ENCODE measurements at places on chromosomes 4 and X.

GRCh38 chr4:69800599-69800998 is 40.2 kb upstream of the SULT1B1 start:
- DNase-seq = no peak

GRCh38 chr4:168811207-168811606 is 198.8 kb downstream of the CBR4 start:
- no peak for DNase-seq

- no peak for DNase-seq
Observed at GRCh38 chr4:184437565-184438265, 36.6 kb downstream of the IRF2 start.

- peak; percentile 58 for DNase-seq
Observed at GRCh38 chr4:154743683-154744340, at the start of gene LRAT. Gene LRAT, plus strand, starts transcription at chr4:154744000. Its CDS starts 327 bp downstream, at chr4:154744327.

DNA sequence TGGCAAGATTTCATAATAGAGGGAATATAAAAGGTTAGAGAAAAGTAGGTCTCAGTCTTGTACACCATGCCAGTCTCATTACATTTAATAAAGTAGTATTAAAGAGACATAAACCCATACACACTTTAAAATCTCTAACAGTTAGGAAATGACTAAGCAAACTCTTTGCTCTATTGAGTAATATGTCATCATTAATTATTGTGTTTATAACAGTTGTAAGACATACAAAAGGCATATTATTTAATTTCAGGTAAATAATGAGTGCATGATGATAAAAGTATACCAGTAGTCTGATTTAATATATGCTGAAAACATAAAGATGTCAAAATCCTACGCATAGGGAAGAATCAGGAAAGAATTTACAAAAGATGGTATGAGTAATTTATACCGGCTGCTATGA is 31.0 kb upstream of the FGG start:
- no peak for DNase-seq

DNA sequence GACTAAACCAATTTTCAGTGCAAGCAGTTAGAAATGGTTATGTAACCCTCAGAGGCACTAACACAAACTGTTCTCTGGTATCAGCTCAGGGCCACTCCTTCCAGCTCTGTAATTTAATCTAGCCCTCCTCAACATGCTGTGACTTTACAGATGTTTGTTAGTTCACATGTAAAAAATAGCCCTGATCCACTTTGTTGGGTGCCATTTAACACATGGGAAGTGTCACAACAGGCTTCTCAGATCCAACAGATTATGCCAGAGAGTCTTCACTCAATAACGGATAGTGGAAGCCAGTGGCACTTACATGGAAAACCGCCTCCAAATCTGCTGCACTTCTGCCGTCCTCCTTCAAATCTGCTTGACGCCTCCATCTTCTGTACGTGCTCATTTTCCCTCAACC is 51.6 kb downstream of the ATP8A1 start:
- DNase-seq = no peak

DNA sequence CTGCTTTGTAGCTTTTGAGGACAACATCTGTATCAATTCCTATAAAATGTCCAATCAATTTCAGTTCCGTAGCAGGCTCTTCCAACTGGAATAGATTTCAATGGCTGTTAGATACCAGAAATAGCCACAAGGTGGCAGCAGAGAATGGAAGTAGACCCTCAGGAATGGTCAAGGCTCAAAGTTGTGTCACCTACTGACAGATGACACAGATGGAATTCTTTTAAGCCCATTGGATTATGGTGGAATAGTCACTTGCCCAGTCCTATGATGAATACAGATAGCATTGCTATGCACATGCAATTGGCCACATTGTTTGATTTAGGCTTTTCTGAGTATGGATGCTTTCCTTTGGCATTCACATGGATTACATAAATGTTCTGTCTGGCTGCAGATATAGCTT is 130.4 kb upstream of the RADX start:
- no peak for DNase-seq
